ENCODE measurements at places on chromosomes 4 and X. TPM values are rescaled to one million over a fixed set of nuclear protein-coding genes. Genes with fewer than 3 reads are reported as not detected.

XK gene
- 0.24 TPM for total RNA-seq

KDM6A gene
- 32.3 TPM for total RNA-seq

TRIM61 gene
- 2.2 TPM for total RNA-seq

IL21 gene
- total RNA-seq: not detected
